ENCODE measurements at places on chromosomes 12 and 14. TPM values are rescaled to one million over a fixed set of nuclear protein-coding genes. Genes with fewer than 3 reads are reported as not detected.

DNA sequence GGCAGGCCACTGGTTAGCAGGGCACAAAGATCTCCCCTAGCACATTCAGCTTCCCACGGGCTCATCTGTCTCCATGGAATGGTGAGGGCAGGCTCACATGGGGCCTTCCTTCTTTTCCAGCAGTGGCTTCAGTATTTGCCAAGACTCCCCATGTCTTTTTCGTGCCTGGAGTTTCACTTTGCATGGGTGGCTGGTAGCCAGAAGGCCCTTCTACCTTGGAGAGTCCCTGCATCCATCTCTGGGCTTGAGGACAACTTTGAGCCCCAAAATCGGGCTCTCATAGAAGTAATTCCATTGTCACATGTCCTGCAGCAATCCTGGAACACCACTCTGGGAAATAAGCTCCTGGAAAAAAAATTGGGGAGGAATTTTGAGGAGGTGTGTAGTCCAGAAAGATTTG lies 42.1 kb downstream of the NFKBIA start:
- no peak overlapping the region for H3K27ac ChIP-seq
- no peak for DNase-seq
- H3K4me3 ChIP-seq: no peak overlapping the region
- H3K27me3 ChIP-seq: no peaks in the 10 kb centered on the region

GRCh38 chr12:127230843-127231260 lies 1036.1 kb upstream of the TMEM132C start:
- no peaks in the 10 kb centered on the region for H3K36me3 ChIP-seq
- H3K27me3 ChIP-seq: no peaks in the 10 kb centered on the region
- no peak overlapping the region for H3K27ac ChIP-seq
- no peak overlapping the region for H3K4me3 ChIP-seq
- no peak for DNase-seq

DNA sequence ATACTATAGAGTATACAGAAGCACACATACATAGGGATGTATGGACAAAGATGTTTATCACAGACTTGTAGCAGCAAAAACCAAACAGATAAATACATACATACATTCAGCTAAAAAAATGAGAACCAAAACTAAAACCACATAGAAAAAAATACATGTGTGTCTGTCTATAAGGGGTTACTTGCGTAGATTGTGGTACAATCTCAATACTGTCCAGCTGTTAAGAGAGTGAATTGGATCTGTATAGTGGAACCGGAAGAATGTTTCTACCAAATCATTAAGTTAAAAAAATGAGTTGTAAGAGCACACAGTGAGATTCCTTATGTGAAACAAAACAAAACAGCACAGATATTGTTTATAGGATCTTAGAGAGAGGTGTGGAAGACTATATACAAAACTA lies 44.2 kb upstream of the DCD start:
- H3K27ac ChIP-seq: no peak overlapping the region
- H3K4me1 ChIP-seq: no peaks in the 10 kb centered on the region
- no peak overlapping the region for H3K4me3 ChIP-seq

GRCh38 chr12:64631197-64631596 lies 20.9 kb downstream of the RASSF3 start:
- no peak overlapping the region for H3K4me3 ChIP-seq
- peaks cover 13% of the 10 kb centered on the region for H3K36me3 ChIP-seq
- no peak for DNase-seq
- peaks cover 93% of the 10 kb centered on the region for H3K4me1 ChIP-seq
- H3K27ac ChIP-seq: no peak overlapping the region

- no peaks in the 10 kb centered on the region for H3K27me3 ChIP-seq
- H3K36me3 ChIP-seq: no peaks in the 10 kb centered on the region
- peak; percentile 59 for DNase-seq
Measured at GRCh38 chr14:34981743-34982420, 910 bp upstream of the SRP54 start.

- no peak for DNase-seq
- no peak overlapping the region for H3K4me3 ChIP-seq
- no peaks in the 10 kb centered on the region for H3K4me1 ChIP-seq
- H3K36me3 ChIP-seq: no peaks in the 10 kb centered on the region
- no peaks in the 10 kb centered on the region for H3K27me3 ChIP-seq
- H3K27ac ChIP-seq: no peak overlapping the region
Measured at GRCh38 chr14:66081594-66082376, 404.4 kb upstream of the CCDC196 start.

GRCh38 chr14:61832783-61833182 lies 70.6 kb downstream of the SNAPC1 start:
- no peak overlapping the region for H3K4me3 ChIP-seq
- no peak for DNase-seq
- H3K27ac ChIP-seq: no peak overlapping the region
- no peaks in the 10 kb centered on the region for H3K27me3 ChIP-seq

DNA sequence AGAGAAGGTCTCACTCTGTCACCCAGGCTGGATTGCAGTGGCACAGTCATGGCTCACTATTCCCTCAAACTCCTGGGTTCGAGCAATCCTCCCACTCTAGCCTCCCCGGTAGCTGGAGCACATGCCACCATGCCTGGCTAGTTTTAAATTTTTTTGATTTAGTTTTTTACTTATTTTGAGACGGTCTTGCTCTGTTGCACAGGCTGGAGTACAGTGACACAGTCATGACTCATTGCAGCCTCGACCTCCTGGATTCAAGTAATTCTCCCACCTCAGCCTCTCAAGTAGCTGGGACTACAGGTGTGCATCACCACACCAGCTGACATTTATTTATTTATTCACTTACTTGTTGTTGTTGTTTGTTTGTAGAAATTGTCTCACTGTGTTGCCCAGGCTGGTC lies 22.2 kb upstream of the DIP2B start:
- no peaks in the 10 kb centered on the region for H3K4me1 ChIP-seq
- H3K27me3 ChIP-seq: no peaks in the 10 kb centered on the region
- H3K4me3 ChIP-seq: no peak overlapping the region
- no peak for DNase-seq

DNA sequence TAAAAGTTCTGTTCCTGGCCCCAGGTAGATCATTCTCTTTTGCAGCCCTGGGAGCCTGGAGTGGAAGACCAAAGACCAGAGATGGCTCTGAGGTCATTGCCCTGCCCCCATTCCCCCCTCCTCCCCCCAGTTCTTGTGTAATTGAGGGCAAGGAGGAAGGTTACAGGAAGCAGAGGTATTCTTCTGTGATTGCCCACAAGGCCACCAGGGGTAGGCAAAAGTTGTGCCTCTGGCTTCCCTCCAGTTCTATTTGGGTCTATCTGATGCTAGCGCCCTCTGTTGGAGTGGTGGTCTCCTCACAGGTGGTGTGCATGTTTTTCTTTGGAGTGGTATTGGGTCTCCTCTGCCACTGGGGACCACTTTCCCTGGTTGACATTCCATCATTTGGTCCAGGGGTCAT lies 41.2 kb upstream of the CRY1 start:
- DNase-seq: no peak
- no peaks in the 10 kb centered on the region for H3K4me1 ChIP-seq
- no peaks in the 10 kb centered on the region for H3K36me3 ChIP-seq
- no peak overlapping the region for H3K27ac ChIP-seq

- H3K36me3 ChIP-seq: peaks cover 34% of the 10 kb centered on the region
- DNase-seq: no peak
- no peak overlapping the region for H3K4me3 ChIP-seq
- H3K4me1 ChIP-seq: no peaks in the 10 kb centered on the region
- H3K27me3 ChIP-seq: no peaks in the 10 kb centered on the region
- no peak overlapping the region for H3K27ac ChIP-seq
Measured at GRCh38 chr14:67335781-67336180, 23.8 kb downstream of the ATP6V1D start.

DNA sequence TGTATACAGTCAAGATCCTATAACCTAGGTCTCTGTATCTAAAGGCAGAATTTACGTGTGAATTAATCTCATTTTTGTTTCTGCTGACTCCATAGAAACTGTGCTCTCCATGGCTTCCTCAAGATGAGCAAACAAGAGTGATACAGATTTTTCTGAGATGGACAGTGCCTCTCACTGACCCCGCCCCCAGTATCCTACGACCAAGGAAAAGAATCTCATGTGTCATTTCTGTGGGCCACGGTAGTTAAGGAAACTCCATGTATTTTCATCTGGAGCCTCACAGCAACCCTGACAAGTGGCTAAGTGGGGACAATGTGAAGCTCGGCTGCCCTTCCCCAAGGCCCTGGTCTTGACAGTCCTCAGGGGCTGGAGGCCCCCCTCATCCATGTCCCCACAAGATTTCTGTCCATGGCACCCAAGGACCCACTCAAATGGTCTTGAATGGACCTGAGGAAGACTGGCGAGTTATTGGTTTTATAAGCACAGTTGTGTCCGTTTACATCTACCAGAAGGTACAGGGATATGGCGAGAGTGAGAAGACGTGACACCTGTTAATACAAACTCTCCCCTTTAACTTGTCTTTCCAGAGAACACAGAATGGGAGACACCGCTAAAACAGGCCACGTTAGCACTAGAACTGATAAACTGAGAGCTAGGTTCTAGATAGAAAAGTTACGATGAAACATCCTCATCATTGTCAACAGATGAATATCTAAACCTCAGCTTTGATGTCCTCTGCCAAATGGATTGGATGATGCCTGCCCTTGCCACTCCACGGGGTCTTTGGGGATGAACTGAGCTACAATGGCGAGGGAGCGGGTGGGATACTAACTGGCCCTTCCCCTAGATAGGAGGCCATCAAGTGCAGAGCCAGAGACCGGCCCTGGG lies 108.4 kb upstream of the EGLN3 start:
- peak overlapping the region; percentile 47 for H3K4me3 ChIP-seq
- H3K27ac ChIP-seq: peak overlapping the region; percentile 73
- DNase-seq: no peak

- no peak for DNase-seq
- no peak overlapping the region for H3K27ac ChIP-seq
- H3K36me3 ChIP-seq: no peaks in the 10 kb centered on the region
- H3K4me1 ChIP-seq: no peaks in the 10 kb centered on the region
Measured at GRCh38 chr12:119230807-119231206, 52.1 kb downstream of the HSPB8 start.

GRCh38 chr12:29591140-29592020 lies 93.9 kb upstream of the OVCH1 start:
- H3K36me3 ChIP-seq: no peaks in the 10 kb centered on the region
- DNase-seq: no peak
- no peaks in the 10 kb centered on the region for H3K27me3 ChIP-seq
- H3K27ac ChIP-seq: no peak overlapping the region

DNA sequence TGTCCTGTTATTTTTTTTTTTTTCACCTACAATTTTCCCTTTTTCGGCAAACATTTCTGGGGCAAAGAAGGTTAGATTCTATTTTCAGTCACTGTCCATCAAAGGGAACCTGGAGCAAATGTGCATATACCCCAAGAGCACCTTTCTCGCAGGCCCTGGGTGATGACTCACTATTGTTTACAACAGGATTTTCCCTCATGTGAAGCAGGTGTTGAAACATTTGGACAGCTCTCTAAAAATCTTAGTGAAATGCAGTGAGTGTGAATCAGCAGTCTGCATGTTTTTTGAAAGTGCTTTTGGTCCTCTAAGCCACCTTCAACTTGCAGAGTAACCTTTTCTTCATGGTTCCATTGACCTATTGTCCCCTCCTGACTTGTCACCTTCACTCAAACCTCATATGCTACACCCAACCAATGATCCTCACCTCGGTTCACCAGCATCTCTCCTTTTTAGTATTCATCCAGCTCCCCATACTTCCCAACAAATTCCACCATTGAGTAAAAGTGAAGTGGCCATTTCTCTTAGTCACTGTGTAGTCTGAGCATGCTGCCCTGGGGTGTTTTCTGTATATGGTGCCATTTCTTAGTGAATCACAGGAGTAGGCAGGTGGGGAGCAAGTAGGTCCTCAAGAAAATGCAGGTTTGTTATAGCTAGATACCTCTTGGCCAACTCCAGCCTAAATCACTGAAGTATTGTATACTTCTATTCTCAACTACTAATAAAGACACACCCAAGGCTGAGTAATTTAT lies 260.2 kb downstream of the BMP4 start:
- H3K27me3 ChIP-seq: no peaks in the 10 kb centered on the region
- no peak overlapping the region for H3K4me3 ChIP-seq
- DNase-seq: no peak
- no peaks in the 10 kb centered on the region for H3K36me3 ChIP-seq
- H3K4me1 ChIP-seq: no peaks in the 10 kb centered on the region

DNA sequence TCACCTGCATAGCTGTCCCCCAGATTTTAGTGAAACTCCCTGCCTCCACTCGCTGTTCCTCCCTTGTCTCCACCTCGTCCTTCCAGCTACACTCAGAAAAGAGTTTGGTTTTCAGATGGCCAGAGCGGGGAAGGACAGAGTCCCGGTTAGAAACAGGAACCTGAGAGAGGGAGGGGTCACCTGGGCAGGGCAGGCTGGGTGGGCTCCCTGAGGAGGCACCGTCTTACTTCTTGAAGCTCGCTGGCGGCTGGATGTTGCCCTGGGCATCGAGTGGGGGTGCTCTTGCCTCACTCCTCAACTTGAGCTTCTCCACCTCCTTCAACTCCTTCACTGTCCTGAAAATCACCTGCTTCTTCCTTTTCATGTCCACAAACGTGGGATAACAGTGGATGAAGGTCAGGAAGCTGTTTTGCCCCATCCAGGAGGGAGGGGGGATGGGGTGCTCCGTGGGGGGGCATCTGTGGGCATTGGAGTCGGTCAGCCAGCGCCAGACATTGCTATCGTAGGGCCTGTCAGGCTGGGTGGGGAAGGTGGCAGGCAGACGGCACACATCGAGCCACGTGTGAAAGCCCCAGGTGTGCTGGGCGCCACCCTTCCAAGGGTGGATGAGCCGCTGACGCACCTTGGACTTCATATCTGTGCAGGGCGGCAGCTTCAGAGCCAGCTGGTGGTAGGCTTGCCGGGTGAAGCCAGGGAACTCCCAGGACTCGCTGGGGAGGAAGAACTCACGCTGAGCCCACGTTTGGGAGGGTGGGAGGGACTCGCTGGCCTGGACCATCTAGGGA lies 2.0 kb downstream of the TEX52 start:
- H3K4me1 ChIP-seq: no peaks in the 10 kb centered on the region
- no peak overlapping the region for H3K27ac ChIP-seq
- DNase-seq: no peak
- no peaks in the 10 kb centered on the region for H3K36me3 ChIP-seq
- no peak overlapping the region for H3K4me3 ChIP-seq

DNA sequence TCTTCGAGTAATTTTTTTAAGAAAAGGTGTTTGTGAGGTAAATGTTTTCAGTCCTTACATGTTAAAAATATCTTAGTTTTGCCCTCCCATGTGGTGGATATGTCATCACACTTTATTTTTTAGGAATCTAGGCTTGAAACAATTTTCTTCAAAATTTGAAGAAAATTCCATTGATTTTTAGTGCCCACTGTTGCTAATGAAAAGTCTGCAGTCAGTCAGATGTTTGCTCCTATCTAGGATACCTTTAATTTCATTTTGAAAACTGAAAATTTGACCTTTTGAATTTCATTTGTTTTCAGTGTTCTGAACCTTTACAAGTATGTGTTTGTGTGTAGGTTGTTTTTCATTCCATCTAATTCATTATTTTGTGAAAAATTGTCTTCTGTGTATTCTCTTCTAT lies 105.4 kb downstream of the LRRK2 start:
- H3K27ac ChIP-seq: no peak overlapping the region
- H3K4me1 ChIP-seq: no peaks in the 10 kb centered on the region
- H3K4me3 ChIP-seq: no peak overlapping the region
- H3K36me3 ChIP-seq: no peaks in the 10 kb centered on the region
- no peak for DNase-seq

- H3K27me3 ChIP-seq: no peaks in the 10 kb centered on the region
- no peaks in the 10 kb centered on the region for H3K4me1 ChIP-seq
- DNase-seq: no peak
- H3K36me3 ChIP-seq: no peaks in the 10 kb centered on the region
- no peak overlapping the region for H3K4me3 ChIP-seq
Measured at GRCh38 chr12:121751034-121751433, 38.5 kb downstream of the TMEM120B start.

The INSM2 gene
- total RNA-seq: 0.07 TPM

The PKP2 gene
- 0.40 TPM for total RNA-seq

The SMOC1 gene
- total RNA-seq: not detected

The C14orf39 gene
- total RNA-seq: not detected

The C3AR1 gene
- 1.2 TPM for total RNA-seq
